Neural crest cell (in vitro differentiated cells): ENCODE measurements at places on chromosomes 1 and 21.

- DNase-seq: no peak
Observed at GRCh38 chr1:244106176-244106575, 55.1 kb downstream of the ZBTB18 start.

DNA sequence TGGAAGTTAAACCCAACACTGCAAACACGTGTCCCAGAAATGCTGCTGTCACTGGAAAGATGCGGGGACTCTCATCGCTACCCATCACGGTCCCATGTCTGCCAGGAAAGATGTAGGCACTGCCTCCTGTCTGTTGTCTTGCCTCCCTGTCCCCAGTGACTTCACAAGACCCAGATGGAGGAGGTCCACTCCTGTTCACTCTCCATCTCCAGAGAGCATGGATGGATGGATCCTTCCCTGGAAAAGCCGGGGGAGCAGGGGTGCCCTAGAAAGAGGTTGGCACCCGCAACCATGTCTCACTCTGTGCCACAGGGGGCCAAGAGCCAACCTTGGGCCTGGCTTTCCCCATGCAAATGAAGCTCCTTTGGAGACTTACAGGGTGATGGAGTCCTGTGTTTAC is 135.5 kb downstream of the GLIS1 start:
- DNase-seq: no peak

DNA sequence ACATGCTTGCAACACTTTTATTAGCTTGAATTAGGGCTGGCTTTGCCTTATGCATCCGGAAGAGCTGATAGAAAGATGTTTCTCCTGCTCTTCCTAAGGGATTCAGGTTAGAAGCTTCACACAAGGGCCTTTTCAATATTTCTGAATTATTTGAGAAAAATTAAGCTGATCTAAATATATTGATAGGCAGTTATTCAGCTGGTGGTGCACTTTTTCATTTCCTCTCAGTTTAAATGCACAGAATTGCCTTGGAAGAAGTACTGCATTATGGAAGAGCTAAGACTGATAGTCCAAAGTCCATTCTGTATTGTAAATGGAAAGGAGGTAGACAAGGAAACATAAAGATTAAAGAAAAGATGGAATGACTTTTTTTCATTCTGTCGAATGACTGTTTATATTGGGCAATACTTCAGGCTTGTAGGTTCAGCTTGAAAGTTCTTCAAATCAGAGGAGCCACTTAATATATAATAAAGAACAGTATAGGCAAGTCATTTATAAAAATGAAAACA is 398.4 kb upstream of the B3GALT2 start:
- no peak for DNase-seq

DNA sequence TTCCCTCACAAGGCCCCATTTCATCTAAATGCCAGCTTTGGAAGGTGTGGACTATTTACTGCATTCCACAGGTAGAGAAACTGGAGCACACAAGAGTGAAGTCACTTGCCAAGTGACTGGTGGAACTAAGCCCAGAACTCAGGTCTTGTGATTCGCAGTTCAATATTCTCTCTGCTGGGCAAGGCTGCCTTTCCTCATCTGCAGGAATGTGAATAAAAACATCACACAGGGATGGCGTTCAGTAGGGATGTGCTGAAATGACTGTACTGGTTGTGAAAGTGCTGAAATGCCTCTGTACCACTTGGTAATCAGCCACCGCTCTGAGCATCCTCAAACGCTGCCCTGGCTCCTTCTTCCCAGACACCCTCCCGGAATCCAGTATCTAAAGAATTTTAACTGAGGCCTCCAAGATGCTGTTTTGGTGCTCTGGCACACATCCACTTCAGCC is 145.6 kb downstream of the HIVEP3 start:
- DNase-seq: no peak

DNA sequence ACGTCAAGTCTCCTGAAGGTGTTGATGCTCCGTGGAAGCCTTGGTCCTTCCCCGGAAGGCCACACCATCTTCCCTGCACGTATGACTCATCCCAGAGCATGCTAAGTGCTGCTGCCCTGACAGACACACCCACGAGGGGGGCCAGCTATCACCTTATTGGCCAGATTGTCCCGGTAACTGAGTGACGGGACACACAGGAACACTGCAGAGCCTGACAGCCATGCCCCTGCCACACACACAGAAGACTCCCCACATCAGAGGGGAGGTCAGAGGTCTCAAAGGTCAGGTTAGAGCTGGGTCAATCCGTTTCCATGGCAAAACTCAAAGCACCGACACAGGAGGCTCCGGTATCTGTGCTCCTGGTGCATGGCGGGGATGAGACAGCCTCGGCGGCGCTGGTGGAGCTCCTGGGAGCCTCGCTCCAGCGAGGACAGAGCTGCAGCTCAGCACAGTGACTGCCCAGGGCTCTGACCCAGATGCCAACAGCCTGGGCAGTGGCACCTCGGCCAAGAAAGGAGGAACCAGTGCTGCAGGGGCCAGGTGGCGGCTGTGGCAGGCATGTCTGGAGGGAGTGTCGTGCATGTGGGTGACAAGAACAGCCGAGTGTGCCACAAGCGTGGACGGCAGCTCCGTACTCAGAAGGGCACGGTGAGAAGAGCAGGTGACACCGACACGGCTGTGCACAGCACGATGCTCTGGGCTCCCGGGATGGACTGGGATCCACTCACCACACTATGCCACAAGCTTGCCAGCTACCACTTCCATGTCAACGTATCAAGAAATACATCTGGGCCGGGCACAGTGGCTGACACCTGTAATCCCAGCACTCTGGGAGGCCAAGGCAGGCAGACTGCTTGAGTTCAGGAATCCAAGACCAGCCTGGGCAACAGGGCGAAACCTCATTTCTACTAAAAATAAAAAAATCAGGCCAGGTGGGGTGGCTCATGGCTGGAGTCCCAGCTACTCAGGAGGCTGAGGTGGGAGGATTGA is 14.8 kb upstream of the TMEM240 start:
- DNase-seq: peak; percentile 48

DNA sequence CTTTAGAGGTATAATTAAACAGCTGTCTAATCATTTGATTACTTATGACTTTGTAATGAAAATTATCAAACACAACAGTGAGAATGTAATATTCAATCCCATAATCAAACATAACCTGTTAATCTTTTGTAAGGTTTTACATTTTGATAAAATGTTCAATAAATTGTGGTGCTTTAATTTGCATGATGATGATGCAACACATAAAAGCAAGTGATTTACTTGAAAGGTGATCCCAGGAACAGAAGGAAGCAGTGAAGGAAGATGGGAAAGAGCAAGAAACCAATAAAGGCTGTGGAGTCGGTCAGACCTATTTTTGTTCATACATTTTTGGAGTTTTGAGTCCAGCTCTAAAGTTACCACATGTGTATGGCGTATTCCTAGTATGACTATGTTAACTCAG is 29.6 kb downstream of the ZNF695 start:
- no peak for DNase-seq

DNA sequence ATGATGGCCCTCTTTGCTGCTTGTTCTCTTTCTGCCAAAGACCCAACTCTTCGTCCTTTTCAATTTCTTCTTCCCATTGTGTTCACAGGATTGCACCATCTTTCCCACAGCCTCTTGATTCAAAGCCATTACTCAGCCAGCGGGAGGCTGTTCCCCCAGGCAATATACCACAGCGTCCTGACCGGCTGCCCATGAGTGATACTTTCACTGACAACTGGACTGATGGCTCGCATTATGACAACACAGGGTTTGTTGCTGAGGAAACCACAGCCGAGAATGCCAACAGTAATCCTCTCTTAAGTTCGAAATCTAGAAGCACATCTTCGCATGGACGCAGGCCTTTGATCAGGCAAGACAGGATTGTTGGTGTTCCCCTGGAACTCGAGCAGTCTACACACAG is 167.4 kb downstream of the LRRC40 start:
- DNase-seq: no peak

DNA sequence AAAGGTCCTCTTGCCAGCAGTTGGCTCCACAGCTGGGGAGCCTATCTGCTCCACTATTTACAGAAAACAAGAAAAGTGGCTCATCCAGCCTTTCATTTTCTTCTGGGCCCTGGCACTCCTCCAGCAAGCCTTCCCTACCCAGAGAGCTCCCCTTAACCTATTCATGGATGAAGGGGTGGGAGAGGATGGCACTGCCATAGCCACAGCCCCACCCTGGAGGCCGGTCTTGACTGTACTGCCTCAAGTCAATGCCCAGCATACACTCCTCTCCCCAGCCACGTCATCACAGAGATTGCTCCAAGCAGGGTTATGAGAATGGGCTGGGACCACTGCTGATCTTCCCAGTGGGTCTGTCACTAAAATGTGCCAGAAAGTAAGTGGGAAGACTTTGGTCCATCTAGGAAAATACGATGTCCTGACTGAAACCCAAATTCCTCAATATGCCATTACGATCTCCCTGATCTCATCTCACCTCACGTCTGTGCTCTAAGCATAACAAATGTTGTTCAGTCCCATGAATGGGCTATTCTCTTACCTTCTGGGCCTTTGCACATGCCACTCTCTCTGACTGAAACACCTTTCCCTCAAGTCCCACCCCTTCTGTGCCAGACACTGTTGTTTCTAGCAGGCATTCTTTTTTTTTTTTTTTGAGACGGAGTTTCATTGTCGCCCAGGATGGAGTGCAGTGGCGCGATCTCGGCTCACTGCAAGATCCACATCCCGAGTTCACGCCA is 21.4 kb upstream of the PTAFR start:
- DNase-seq: no peak

GRCh38 chr1:225418598-225418997 is 9.2 kb downstream of the LBR start:
- no peak for DNase-seq

DNA sequence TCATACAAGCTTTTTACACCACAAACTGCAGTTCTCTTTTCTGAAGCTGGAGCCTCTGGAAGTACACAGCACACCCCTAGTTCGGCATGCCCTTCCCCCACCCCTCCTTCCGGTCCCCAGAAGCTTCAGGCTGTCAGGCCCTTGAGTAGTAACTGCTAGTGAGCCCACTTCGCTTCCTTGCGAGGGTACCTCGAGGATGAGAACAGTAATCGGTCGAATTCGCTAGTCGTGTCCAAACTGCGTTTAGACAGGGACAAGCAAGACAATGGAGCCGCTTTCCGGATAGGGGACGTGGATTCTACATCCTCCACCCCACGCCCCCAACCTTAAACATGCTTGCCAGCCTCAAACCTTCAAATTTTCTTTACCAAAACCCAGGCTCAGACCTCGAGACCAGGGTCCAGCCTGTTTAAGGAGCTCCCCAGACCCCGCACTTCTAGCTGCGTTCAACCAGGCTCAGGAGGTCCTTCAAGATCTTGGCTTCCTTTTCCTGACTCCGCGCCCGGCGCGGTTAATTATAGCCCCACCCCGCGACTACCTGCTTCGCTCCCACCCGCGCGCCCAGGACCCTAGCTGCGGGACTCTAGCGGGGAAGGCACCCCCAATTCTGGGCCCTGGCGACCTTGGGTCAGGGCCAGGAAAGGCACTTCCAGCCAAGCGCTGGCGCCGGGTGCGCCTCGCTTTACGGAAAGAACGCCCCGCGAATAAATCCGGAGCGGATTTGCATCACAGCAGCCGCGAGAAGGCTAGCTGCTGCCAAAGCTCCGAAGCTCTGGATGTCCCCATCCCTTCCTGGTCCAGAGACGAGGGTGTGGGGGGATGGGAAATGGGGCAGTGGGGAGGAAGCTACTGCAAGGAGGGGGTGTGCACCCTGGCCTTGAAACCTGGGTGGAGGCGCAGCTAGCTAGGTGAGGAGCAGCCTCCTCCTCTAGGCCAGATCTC is 8.1 kb upstream of the TSPAN1 start:
- no peak for DNase-seq

GRCh38 chr1:243548516-243548915 is 292.7 kb downstream of the SDCCAG8 start:
- DNase-seq: no peak

- DNase-seq: no peak
Observed at GRCh38 chr1:47181095-47181954, 8.5 kb downstream of the PDZK1IP1 start.

DNA sequence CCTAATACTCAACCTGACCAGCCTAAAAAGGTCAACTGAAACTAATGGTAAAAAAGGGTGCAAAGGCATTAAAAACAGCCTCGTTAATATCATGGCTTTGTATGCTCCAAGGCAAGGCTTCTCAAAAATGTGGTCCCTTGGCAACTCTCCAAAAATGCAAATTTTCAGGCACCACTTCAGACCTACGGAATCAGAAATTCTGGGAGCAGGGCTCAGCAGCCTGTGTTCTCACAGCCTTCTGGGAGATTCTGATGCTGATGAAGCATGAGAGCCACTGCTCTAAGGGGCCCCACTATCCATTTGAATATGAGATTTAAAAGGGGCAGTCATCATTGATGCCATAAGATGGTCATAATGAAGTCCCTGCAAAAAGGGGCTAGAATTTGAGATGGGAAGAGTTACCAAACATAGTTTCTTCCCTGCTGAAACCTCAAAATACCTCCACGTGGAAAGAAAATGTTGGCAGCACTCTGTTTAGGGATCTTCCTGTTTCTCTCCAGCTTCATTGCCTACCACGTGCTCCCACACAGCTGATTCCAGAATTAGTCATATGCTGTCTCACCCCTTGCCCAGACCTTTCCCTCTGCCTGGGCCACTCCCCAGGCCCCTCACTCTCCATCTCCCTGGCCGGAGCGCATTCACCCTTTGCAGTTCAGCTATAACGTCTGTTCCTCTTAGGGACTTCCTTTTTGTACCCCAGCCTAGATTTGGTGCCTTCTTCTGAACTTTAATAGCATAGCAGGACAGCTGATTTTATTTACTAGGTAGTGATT is 46.7 kb downstream of the PHC2 start:
- DNase-seq: no peak

DNA sequence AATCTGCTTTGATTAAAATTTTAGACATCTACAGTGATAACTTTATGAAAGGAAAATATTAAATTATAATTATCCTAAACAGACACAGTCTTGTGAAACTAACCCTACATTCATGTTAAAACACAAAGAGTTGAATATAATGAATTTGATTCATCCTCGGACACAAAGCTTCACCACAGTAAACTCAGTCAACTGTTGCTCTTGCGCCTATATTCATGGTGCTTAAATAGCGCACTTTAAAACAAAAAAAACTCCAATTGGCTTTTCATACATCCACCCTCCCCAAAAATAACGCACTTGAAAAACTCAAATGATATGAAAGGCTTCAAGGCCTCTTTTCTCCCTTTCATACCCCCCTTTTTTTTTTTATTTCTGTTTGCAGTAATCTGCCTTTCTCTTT is 260.3 kb downstream of the FAF1 start:
- DNase-seq: no peak

GRCh38 chr21:21631961-21632360 is 633.8 kb downstream of the NCAM2 start:
- no peak for DNase-seq

DNA sequence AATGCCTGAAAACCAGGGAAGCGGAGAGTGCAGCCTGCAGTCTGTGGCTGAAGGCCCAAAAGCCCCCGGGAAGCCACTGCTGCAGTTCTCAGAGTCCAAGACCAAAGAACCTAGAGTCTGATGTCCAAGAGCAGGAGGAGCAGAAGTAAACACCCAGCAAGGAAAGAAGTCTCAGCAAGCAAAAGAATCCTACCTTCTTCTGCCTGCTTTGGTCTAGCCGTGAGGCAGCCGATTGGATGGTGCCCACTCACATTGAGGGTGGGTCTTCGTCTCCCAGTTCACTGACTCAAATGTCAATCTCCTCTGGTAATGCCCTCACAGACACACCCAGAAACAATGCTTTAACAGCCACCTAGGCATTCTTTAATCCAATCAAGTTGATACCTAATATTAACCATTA is 217.5 kb downstream of the PLA2G4A start:
- no peak for DNase-seq

- no peak for DNase-seq
Observed at GRCh38 chr21:33229099-33229783, 497 bp upstream of the IFNAR2 start.

- no peak for DNase-seq
Observed at GRCh38 chr21:42127164-42128150, 56.3 kb downstream of the UMODL1 start.

- DNase-seq: no peak
Observed at GRCh38 chr1:226181996-226182714, 4.4 kb downstream of the ACBD3 start.
